CD4-positive, alpha-beta memory T cell (primary cell): ENCODE measurements at places on chromosomes 3 and 15. TPM values are rescaled to one million over a fixed set of nuclear protein-coding genes. Genes with fewer than 3 reads are reported as not detected.

GRCh38 chr3:187615630-187616029 lies 54.6 kb downstream of the SST start:
- H3K27ac ChIP-seq, result no peak overlapping the region
- no peak for DNase-seq
- H3K4me1 ChIP-seq, result no peaks in the 10 kb centered on the region
- H3K4me3 ChIP-seq, result no peak overlapping the region

- no peaks in the 10 kb centered on the region for H3K27me3 ChIP-seq
- no peaks in the 10 kb centered on the region for H3K36me3 ChIP-seq
- H3K4me3 ChIP-seq, result no peak overlapping the region
- H3K27ac ChIP-seq, result no peak overlapping the region
Measured at GRCh38 chr3:185976977-185977678, 39.3 kb upstream of the TRA2B start.

SYNPR gene
- not detected for total RNA-seq

CLDN18 gene
- total RNA-seq, result not detected

C3orf18 gene
- total RNA-seq, result 14.3 TPM

DNA sequence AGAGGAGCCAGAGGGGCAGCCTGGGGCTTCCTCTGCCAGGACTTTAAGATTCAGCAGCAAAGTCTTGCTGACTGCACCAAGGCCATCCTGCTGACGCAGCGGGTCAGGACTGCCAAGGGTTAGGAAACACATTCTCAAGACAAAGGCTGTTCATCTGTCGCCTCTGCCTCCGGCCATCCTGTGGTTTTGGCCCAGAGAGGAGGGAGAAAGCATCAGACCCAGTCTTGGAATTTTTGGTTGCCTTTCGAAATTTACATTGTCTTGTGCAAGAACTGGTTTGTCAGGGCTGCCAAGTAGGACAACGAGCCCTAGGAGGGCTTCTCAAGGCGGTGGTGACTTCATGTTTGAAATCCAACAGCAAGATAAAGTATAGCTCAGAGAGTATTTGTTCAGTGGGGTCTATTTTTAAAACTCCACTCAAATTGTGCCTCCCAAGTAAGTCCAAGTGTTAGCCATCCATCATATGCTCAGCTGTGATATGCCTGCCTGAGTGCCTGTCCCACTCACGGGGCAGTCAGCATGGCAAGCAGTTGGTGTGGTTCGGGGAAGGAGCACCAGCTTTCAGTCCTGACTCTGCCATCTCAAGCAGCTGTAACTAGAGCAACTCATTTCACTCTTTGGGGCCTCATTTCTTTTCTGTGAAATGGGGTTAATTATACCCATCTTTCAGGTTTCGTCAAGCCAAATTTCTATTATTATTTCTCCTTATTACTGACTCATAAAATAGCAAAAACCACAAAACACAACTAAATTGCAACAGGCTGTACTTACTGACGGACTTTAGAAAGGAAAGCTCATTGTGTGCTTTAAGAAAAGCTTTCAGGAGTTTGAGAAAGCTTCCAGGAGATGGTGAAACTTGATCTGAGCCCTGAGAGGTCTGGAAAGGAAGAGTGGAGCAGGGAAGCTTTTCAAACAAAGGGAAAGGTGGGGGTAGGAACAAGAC lies 42.4 kb upstream of the RHO start:
- H3K27me3 ChIP-seq, result no peaks in the 10 kb centered on the region
- no peak overlapping the region for H3K27ac ChIP-seq

DNA sequence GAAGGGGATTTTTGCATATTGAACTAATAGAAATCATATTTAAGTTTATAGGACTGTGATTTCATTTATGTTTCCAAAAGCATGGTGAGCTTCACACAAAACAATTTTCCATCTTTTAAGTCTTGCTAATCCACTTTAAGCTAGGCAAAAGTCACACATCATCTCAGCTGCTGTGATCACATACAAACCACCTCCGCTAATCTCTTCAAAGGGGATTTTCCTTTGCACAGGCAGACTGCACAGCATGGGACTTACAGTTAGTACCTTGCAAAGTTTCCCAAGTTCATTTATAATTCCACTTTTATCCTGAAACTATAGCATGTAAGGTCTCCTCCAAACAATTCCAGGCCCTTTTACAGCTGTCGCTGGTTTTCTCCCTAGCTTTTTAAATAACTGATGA lies 225.1 kb upstream of the CNTN3 start:
- DNase-seq, result no peak
- H3K27me3 ChIP-seq, result no peaks in the 10 kb centered on the region
- no peaks in the 10 kb centered on the region for H3K4me1 ChIP-seq
- H3K4me3 ChIP-seq, result no peak overlapping the region

DNA sequence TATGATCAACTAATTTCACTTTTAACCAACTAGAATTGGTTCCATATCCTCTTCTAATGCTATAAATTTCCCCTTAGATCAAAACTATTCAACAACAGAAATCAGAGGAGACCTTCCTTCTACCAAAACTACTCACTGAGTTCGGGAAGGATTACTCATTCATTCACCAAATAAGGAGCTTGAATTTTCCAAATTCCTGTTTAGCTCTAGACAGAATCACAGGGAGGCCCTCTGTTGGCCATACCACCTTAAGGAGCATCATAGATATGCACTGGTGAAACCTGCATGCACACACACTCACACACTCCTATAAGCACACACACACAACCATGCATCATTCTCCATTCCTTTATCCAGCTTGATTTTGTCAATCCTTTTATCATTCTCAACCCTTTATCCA lies 49.0 kb downstream of the SUCLG2 start:
- no peak overlapping the region for H3K27ac ChIP-seq
- no peak overlapping the region for H3K4me3 ChIP-seq
- peaks cover 46% of the 10 kb centered on the region for H3K4me1 ChIP-seq
- no peaks in the 10 kb centered on the region for H3K27me3 ChIP-seq

GRCh38 chr3:140021269-140021668 lies 86.3 kb downstream of the CLSTN2 start:
- no peak overlapping the region for H3K4me3 ChIP-seq
- H3K27ac ChIP-seq, result no peak overlapping the region
- H3K36me3 ChIP-seq, result no peaks in the 10 kb centered on the region
- DNase-seq, result no peak

DNA sequence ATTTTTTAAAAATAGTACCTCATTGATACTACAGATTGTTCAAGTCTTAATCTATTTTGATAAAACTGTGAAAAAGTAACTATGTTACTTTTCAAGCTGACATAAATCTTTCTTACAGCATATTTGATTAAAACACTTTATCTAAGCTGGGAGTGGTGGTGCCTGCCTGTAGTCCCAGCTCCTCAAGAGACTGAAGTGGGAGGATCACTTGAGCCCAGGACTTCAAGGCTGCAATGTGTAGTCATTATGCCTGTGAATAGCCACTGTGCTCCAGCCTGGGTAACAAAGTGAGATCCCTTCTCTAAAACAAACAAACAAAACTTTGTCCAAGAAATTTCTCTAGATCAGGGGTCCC lies 59.6 kb upstream of the NEDD4 start:
- H3K4me3 ChIP-seq, result no peak overlapping the region
- H3K4me1 ChIP-seq, result no peaks in the 10 kb centered on the region
- H3K27me3 ChIP-seq, result no peaks in the 10 kb centered on the region
- no peak overlapping the region for H3K27ac ChIP-seq
- DNase-seq, result no peak
- no peaks in the 10 kb centered on the region for H3K36me3 ChIP-seq
